ENCODE measurements at places on chromosomes 5 and 9.

GRCh38 chr5:111231119-111231518 lies 6.9 kb downstream of the CAMK4 start:
- no peak for DNase-seq

DNA sequence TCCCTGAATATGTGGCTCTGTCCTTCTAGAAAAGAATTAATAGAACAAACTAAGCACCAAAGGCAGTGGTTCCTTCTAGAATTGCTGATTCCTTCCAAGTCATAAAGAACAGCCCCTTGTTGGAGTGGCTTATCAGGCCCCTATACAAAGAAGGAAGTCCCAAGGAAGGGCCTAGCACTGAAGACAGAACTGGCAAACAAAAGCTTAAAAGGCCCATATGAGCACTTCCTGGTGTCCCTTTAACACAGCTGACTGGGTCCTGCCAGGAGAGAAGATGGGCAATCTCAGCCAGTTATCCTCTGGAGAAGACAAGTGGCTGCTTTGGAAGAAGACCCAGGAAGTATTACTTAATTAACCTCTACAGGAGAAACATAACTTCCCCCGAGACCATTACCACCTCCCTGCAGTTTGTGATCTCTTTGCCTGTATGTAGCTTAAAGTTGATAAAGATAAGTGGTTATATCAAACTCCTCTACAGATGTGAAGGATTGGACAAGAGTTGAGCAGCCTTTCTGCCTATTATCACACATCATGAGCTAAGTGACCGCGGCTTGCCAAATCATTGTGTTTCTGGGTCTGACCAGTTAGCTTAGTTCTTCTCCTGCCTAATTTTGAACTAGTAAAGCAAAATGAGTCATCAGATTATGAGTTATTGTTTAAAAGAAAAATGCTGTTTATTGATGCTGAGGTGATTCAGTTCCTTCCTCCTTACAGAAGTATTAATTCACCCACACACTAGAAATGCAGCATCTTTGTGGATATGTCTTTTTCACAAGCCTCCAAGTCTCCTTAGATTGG lies 13.3 kb upstream of the STING1 start:
- DNase-seq: no peak

GRCh38 chr5:115549154-115549553 lies 4.6 kb upstream of the FEM1C start:
- peak; percentile 62 for DNase-seq

DNA sequence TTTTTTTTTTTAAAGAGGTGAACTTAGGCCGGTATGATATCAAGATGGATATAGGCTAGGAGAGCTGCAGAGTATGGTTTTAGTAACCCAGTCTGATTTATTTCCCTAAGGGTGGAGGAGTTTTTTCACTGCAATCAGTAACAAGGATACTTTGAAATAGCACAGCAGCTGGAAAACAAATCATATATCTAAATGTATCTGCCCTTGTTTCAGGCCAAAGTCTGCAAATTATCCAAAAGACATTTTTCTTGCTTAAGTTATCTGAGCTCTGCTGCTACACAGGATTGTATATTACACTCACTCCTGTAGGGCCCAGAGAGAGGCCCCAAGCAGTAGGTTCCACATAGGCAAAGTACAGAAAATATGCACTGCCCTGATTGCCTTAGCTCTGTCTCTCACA lies 222.4 kb downstream of the NTRK2 start:
- no peak for DNase-seq

DNA sequence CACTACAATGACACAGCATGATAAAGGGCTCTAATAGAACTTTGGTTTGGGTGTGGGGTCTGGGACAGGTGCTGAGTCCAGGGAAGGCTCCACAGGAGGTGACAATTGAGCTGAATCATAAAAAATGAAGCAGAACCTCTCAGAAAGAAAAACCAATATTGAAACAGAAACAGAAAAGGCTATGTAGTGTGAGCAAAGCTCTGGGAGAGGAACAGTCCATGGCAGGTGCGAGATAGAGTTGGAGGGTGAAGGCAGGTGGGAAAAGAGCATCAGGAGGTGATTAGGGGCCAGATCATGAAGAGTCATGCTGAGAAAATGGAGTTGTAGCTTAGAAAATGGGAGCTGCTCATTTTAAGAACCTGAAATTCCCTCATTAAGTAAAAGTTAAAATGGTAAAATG lies 164.9 kb downstream of the KCTD16 start:
- no peak for DNase-seq

DNA sequence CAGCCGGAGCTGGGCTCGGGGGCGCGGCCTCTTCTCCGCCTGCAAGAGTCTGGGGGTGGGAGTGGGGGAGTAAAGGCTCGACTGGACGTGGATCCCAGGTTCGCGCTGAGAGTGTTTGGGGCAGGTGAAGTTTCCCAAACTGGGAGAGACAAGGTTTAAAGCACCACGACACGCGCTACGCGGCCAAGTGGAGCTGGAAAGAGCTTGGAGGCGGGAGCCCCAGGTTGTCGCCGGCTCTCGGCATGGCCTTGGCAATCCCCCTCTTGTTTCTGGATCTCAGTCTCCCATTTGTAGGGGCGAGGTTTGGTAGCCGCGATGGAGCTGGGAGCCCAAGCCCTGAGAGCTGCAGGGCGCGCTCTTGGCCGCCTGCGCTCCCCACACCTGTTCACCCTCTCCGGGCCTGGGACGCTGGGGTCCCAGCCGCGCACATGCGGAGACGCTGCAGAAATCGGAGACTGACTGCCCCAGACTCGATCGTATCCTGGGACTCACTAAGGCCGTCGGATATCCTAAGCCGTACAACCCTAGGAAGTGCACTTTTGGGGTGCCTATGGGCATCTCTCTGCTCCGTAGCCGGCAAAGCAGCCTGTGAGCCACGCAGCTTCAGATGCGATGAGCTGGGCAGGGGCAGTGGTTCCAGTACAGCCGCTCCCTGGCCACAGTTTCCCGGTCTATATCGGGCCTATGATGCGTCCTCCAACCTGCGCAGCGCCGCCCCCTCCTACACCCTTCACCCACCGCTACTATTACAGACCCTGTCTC lies 937 bp downstream of the TMOD1 start:
- peak; percentile 34 for DNase-seq

DNA sequence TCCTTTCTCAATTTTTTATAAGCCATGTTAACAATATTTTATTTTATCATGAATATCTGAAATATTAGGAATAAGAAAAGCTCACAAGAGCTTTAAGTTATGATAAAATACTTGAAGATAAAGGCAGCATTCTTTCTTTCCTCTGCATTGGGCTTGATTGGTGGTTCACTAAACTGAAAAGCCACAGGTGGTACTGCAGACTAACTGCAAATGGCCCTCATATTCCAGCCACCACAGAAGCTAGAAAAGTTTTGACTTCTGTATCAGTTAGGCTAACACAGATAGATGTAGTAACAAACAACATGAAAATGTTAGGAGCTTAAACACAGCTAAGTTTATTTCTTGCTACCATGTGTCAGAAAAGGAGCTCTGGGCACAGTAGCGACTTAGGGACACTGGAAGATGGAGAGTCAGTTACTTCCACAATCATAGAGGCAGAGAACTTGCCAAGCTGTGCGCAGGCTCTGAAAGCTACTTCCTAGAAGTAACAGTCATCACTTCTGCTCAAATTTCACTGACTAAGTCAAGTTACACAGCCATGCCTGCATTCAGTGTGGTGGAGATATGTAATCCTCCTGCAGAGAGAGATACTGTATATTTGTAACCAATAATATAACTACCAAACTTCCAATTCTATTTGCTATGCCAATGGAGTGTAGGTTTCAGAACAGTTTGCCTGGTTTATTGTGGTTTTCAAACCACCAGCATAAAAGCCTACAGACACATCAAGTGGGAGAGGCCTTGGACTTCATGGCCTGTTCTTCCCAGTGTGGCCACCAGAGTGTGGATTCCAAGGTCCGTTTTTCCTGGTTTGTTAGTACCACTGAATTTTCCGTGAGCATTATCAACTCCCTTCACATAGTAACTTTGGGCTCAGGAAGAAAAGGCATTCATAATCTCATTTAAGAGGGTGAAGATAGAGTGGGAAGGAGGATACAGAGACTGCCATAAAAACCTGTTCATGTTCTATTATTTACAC lies 268.3 kb downstream of the PJA2 start:
- no peak for DNase-seq

GRCh38 chr9:112487799-112488340 lies 1.2 kb downstream of the KIAA1958 start:
- no peak for DNase-seq

- DNase-seq: peak; percentile 29
Measured at GRCh38 chr9:22238809-22239684, 207.6 kb upstream of the DMRTA1 start.

DNA sequence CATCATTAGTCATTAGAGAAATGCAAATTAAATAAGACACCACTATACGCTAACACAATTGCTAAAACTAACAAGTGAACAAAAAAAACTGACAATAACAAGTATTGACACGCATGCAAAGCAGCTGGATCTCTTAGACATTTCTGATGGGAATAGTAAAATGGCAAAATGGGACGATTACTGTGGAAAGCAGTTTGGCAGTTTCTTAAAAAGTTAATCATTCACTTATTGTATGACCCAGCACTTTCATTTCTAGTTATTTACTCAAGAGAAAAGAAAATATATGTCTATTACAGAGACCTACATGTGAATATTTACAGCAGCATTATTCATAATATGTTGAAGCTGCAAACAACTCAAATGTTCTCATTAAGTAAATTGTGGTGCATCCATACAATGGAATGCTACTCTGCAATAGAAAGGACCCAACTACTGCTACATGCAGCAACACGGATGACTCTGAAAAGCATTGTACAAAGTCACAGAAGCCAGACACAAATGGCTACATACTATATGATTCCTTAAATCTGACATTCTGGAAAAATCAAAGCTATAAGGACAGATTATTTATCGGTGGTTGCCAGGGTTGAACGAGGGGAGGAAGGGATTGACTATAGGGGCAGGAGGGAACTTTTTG lies 96.8 kb upstream of the ITGA2 start:
- DNase-seq: no peak

- no peak for DNase-seq
Measured at GRCh38 chr5:151493665-151494064, 46.3 kb downstream of the SLC36A1 start.

DNA sequence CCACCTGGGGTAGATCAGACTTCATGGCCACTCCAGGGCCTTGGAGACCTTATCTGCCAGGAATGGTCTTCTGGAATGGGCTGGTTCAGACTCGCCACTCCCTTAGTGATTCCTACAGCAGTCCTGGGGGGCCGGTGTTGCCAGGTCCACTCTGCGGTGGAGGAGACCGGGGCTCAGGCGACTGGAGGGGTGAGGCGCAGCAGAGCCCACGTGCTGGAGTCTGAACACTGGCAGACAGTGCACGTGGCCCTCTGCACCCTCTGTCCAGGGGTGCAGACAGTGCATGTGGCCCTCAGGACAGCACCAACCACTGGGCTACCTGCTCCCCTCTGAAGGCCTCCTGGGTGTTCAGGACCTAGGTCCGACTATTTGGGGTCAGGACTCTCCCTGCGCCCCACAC lies 94.8 kb upstream of the PHYKPL start:
- no peak for DNase-seq

- peak; percentile 86 for DNase-seq
Measured at GRCh38 chr9:14846871-14847311, 63.3 kb downstream of the FREM1 start.

DNA sequence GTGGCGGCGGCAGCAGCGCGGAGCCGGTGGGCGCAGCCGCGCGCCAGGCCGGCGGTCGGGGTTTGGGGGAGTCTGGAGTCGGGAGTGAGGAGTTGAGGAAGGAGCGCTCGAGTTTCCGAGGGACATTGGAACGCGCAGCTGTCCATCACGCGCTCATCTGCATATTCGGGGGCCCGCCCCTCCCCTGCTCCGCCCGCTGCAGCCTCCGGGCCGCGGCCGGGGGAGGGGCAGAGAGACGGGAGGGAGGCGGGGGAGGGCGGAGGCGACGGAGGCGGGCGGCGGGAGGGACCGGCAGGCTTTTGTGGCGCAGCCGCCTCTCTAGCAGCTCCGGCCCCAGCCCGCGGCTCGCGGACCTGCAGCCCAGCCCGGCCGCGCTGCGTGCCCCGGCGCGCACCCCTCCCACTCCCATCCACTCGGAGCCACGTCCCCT lies at the start of gene IRX2:
Gene IRX2, minus strand, starts transcription at position 86 of the 430 bp plus-strand sequence. CDS start 264 bp downstream, outside the sequence.
- peak; percentile 95 for DNase-seq

DNA sequence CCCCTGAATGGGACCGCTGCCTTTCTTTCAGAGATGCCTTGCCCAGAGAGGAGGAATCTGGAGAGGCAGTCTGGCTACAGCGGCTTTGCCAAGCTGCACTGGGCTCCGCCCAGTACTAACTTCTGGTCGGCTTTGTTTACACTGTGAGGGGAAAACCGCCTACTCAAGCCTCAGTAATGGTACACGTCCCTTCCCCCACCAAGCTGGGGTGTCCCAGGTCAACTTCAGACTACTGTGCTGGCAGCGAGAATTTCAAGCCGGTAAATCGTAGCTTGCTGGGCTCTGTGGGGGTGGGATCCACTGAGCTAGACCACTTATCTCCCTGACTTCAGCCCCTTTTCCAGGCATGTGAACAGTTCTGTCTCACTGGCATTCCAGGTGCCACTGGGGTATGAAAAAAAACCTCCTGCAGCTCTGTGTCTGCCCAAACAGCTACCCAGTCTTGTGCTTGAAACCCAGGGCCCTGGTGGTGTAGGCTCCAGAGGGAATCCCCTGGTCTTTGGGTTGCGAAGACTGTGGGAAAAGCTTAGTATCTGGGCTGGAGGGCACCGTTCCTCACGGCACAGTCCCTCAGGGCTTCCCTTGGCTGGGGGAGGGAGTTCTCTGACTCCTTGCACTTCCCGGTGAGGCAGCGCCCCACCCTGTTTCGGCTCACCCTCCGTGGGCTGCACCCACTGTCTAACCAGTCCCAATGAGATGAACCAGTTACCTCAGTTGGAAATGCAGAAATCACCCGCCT lies 171.2 kb downstream of the CWC27 start:
- peak; percentile 88 for DNase-seq

DNA sequence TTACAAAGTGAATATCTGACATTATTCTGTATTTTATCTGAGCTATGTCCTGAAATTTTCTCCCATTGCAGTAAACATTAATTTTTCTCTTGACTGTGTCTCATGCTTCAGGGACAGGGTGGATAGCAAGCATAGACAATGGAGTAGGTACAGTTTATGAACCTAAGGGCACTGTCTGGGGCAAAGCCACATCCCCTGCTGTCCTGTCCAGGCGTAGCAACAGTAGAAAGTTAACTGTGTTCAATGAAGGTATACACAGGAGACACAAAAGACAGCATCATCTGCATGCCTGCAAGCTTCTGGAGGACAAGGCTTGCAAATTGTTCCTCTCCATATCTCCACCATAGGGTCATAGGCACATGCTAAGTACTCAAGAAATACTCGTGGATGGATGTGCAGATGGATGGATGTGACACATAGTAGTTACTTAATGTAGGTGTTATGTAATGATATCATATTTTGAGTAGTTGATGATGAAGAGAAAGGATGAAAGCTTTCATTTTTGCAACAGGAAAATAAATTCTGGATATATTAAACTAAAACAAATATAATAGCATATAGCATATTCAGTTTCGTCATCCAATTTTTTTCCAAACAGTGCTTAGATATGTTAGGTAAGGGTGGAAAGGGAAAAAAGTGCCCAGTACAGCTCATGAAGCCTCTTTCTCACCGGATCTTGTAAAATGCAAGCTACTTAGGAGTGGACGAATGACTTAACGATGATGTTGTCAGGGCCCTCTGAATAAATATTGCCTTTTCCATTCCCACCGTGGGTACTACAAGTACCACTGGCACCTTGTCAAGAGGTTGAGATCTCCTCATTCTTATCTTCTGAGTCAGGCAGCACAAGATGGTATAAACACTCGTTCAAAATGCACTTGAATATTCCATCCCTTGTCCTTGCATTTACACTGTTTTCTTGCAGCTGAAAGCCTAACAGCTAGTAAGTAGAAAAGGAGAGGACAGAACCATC lies 19.9 kb upstream of the ZSWIM6 start:
- DNase-seq: no peak

GRCh38 chr5:169694091-169694625 lies 57.1 kb downstream of the DOCK2 start:
- no peak for DNase-seq

- no peak for DNase-seq
Measured at GRCh38 chr5:181204113-181204825, 727 bp downstream of the TRIM7 start.
